Putamen (tissue), 1 donor: ENCODE measurements at places on chromosomes 5 and 9.

DNA sequence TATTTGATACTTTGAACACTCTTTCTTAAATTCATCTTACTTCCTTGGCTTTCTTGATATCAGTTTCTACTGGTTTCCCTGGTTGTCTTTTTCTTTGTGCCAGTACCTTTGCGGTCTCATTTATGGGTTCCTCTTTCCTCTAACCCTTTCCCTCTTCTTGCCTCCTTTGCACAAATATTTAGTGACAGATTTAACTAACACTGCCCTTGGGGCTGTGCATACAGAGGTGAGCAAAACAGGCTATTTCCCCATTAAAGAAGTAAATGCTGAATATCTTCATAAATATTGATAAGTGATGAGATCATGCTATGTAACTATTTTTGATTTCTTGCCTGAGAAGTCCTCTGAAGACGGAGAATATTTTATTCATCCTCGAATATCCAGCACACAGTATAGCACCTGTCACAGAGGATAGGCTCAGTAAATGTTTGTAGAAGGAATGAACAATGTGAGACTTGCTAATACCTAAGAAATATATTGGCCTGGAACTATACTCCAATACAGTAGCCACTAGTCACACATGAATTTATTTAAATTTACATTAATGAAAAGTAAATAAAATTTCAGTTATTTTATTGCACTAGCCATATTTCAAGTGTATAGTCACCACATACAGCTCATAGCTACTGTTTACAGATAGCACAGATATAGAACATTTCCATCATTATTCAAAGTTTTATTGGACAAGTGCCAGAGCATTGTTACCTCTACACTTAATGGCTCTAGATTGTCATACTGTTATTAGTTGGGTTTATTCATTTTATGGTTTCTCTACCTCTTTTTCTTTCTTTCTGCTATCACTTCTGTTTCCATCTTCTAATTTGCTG, 90.4 kb downstream of the RIC1 start:
- DNase-seq = no peak

GRCh38 chr9:134283111-134283515, 43.1 kb upstream of the RXRA start:
- DNase-seq = peak; percentile 56

DNA sequence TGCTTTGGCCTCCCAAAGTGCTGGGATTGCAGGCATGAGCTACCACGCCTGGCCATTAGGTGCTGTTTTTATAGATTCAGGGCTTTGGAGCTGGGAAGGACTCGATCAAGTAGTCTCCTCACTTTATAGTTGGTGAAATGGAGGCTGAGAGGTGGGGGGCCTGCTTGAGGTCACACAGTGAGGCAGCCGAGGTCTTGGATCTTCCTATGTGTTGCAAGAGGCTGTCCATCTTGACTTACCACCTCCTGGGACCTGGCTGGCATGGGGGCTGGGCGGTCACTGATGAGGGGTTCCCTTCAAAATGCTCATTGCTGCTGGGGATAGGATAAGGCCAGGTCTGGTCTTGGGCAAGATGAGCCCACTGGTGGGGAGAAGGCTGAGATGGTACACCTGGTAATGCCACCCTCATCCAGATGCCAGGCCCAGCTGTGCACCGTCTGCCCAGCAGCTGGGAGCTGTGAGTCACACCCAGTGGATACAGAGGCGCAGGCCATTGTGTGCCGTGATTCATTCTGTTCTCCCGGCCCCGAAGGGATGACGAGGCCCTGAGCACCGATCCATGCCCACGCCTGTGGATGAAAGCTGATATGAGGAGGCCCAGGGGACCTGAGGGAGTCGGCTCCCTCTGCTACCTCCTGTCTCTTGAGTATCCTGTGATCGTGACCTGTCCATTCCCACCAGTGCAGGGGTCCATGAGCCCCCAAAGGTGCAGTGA, 10.5 kb upstream of the NDST1 start:
- no peak for DNase-seq

GRCh38 chr9:112261133-112261532, 72.3 kb downstream of the PTBP3 start:
- DNase-seq = no peak

DNA sequence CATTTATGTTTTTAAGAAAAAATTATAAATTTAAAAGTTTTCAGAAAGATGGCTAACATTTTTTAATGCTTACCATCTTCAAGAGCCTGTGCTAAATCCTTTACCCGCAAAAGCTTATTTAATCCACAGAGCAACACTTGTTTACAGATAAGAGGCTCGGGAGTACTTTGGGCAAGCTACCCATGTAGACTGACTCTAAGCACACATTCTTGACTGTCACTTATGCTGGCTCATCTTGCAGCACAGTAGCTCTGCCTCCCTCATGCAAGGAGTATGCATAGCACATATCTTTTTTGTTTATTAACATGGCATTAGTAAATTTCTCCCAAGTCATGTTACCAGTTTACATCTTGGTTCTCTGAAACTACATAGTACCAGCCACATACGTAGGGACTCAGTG, 14.7 kb downstream of the SH3RF2 start:
- DNase-seq = no peak

GRCh38 chr5:125798307-125798706, 624.9 kb upstream of the GRAMD2B start:
- DNase-seq = no peak

DNA sequence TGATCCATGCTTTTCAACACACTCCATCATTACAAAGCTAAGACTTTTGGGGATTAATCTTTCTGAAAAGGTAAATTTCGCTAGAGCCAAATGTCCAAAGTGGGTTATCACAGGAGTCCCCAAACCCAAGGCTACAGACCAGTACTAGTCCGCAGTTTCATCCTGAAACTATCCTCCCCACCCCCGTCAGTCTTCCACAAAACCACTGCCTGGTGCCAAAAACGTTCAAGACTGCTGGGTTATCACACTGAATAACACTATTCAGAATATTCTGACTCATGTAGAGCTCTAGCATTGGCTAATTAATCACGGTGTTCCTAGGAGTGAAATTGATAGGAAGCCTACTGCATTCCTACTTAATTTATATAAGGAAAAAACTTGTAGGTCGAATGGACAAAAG, 24.7 kb downstream of the ERP44 start:
- DNase-seq = peak; percentile 5

DNA sequence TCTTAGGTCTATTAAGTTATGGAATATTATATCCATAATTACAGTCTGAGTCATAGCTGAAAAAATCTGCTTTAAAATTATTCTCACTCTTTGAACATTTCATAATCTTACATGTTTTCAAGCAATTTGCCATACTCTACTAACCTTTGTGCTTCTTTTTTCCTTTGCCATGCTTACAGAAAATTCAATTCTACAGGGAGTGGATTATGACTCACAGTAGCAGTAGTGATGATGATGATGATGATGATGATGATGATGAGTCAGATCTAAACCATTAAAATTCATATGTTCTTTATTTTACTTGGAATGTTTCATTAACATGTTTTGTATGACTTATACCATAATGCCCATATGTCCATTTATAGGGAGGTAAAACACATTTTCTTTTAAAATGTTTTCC, 207.1 kb downstream of the VPS13A start:
- peak; percentile 26 for DNase-seq

GRCh38 chr5:176547802-176548201, 1.3 kb upstream of the CDHR2 start:
- no peak for DNase-seq

GRCh38 chr5:127013407-127013806, 17.0 kb downstream of the MARCHF3 start:
- DNase-seq = no peak

DNA sequence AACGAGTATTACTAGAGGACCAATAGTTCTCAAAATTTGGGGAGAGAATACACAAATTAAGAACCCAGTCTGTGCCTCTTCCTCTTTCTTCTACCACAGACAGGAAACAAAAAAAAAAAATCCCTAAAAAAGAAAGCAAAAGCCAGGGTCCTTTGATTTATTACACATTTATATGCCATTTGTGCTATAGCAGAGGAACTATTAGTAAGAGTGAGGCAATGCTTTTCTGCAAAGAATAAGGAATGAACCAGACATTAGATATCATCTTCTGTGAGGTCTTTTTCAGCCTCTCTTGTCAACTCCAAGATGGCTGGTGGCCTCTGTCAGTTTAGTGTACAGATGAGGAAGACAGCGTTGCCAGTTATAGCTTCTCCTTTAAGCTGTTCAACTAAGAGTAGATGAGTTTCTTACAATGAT, 127.6 kb downstream of the RFX3 start:
- no peak for DNase-seq

DNA sequence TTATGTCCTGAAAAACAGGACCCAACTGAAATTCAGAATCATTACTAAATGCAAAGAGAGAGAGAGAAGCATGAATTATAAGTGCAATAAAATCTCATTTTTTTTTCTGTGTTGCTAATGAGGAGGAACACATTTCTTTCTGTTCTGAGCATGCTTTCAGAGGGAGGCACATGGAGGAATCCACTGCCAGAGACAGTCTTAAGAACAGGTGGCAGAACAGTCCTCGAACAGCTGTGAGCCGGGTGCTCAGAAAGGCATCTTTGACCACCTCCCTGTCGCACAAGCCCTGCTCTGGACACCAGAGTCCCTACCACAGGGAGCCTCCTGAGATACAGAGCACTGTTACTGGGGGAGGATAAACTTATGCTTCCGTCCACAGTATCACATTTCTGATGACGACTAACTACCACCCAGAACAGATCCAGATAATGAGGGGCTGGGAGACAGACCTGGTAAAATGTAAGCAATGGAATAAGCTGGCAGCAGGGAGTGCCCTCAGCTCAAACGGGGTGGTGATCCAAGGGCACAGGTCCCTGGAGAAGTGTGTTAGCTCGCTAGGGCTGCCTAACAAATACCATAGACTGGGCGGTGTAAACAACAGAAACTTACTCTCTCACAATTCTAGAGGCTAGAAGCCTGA, 134.0 kb downstream of the SLC1A3 start:
- no peak for DNase-seq
